ENCODE measurements at places on chromosomes 6 and 20.

DNA sequence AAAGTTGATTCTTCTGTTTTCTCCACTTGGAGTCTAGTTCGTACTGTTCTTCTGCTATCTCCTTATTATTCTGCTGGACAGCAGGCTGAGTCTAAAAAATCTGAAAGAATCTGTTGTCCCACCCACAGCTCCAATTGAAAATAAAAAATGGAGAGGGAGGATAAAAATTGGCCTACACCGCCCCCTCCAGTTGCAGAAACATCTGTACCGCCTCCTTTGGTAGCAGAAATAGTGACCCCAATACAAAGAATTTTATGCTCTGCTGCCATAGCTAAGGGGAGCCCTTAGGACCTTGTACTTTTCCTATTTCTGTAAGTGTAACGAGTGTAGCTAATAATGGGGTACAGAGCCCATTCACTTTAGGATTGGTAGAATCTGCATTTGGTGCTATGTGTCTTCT lies 4.9 kb upstream of the FKBP1A start:
- DNase-seq, result no peak
- no peaks in the 10 kb centered on the region for H3K27me3 ChIP-seq
- H3K36me3 ChIP-seq, result no peaks in the 10 kb centered on the region

DNA sequence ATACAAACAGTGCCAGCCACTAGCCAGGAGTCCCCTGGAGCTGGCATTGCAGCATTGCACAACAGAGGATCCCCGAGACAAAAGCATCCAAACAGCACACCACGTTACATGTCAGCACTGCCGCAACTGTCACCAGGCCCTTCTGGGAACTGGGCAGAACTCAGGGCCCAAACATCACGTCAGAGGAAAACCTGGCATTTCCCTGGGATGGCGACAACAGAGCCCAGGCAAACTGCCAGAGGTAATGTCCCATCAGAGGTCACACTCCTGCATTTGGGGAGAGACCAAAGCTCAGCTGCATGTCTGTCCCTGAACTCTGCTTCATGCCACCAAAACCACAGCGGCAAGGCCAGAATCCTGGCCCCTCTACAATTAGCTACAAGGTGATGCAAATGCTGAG lies 36.3 kb downstream of the PPP1R3G start:
- no peaks in the 10 kb centered on the region for H3K36me3 ChIP-seq
- peaks cover 6% of the 10 kb centered on the region for H3K4me1 ChIP-seq
- DNase-seq, result no peak
- H3K27ac ChIP-seq, result no peak overlapping the region
- no peaks in the 10 kb centered on the region for H3K27me3 ChIP-seq

DNA sequence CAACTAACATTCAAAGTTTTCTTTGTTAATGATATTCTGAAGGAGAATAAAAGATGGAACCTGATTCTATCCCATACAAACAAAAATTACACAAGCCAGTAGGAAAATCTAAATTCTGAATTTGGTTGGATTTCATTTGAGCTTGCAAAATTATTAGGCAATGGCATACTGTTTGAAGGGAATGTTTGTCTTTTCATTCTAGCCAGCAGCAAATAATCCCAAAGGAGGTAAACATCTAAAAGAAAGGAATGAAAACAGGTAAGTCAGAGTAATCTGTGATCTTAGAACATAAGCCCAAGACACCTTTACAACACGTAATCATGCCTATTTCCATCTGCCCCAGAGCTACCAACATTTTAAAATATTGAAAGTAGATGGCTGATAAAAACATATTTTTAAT lies 482.1 kb upstream of the CITED2 start:
- no peaks in the 10 kb centered on the region for H3K27me3 ChIP-seq
- H3K4me3 ChIP-seq, result no peak overlapping the region

GRCh38 chr20:38747495-38748096 lies 664 bp upstream of the ACTR5 start:
- no peaks in the 10 kb centered on the region for H3K36me3 ChIP-seq
- DNase-seq, result no peak
- peak overlapping the region; percentile 81 for H3K4me3 ChIP-seq
- peak overlapping the region; percentile 92 for H3K27ac ChIP-seq
